AG09319 (cell line): ENCODE measurements at places on chromosomes 7 and 10.

DNA sequence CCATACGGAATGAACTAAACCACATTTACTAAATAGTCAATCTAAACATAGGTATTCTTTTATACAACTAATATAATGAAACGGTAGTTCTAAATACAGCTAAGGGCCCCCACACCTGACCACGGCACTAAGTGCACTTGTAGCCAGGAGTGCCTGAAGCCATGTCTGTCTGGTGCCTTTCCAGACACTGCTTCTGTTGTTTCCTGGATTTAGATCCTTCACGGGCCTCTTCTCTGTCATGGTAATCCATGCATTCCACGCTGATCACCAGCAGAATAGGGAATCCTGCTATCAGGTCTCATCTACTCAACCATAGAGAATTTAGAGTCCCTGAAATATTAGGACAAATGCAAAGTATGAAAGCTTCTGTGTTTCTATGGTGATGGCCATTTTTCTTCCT lies 37.8 kb downstream of the OSBPL3 start:
- no peak for DNase-seq

DNA sequence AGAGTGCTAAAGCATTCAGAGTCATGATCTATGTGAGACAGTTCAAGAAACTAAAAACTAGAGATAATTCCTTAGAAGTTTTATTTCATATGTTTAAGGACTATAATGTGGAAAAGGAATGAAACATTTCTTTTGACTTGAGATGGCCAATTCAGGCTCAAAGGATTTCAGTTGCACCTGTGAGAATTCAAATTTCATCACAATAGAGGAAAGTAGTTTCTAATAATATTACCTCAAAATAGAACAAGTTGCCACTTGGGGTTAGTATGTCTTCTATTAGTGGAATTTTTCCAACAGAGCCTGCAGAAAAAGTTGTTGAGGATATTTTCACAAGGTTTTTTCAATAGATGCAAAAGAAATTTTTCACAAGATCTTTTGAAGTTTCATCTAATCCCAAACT lies 37.4 kb downstream of the TMEM26 start:
- DNase-seq, result no peak

- no peak for DNase-seq
Observed at GRCh38 chr7:100475549-100475948, 3.5 kb downstream of the TSC22D4 start.

GRCh38 chr7:90816511-90817142 lies 220.5 kb downstream of the CDK14 start:
- DNase-seq, result peak; percentile 36

DNA sequence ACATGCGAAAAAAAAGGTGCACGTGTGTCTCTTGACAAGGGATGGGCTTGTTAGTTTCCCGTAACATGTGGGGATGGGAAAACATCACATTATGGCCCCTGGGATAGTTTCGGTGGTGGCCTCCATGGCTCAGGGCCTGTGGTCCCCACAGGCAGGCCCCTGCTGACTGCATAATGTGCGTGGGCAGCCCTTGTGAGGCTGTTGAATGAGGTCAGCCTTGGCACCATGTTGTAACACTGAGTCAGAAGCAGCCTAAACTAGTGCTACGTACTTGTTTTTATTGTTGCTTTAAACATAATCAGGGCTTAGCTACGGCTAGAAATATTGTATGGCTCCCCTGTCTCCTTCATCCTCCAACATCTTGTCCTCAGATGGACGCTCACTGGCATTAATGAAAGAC lies 80.6 kb downstream of the BEND7 start:
- no peak for DNase-seq

DNA sequence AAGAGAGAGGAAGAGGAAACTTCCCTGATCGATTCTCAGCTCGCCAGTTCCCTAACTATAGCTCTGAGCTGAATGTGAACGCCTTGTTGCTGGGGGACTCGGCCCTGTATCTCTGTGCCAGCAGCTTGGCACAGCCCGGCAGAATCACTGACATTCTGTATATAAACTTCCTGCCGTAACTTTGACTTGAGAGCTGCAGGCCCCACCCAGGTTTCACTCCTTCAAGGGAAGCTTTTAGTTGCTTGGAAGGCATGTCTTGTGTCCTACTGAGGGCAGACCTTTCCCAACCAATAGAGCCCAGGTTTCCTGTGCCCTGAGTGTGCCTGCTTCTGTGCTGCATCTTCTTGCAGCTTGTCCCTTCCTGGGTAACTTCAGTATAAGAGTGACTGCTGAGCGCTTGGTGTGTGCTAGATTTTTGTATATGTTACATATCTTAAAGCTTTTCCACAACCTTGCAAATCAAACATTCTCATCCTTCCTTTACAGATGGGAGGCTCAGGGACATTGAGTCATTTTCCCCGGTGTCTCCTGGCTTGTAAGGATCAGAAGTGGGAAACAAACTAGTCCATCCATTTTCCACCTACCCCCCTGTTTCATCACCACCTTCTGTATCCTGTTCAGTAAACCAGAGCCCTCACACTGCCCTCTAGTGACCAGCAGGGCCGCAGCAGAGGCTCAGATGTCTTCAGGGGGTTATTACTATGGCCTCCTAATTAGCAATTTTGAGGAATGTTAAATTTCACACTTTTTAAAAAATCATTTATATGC lies 225.2 kb upstream of the PRSS58 start:
- no peak for DNase-seq

GRCh38 chr10:83978681-83979383 lies 160.5 kb upstream of the GHITM start:
- DNase-seq, result no peak

GRCh38 chr7:50449501-50449880 lies 659 bp downstream of the FIGNL1 start:
- no peak for DNase-seq

GRCh38 chr10:131173484-131174210 lies 137.9 kb downstream of the TCERG1L start:
- DNase-seq, result no peak

DNA sequence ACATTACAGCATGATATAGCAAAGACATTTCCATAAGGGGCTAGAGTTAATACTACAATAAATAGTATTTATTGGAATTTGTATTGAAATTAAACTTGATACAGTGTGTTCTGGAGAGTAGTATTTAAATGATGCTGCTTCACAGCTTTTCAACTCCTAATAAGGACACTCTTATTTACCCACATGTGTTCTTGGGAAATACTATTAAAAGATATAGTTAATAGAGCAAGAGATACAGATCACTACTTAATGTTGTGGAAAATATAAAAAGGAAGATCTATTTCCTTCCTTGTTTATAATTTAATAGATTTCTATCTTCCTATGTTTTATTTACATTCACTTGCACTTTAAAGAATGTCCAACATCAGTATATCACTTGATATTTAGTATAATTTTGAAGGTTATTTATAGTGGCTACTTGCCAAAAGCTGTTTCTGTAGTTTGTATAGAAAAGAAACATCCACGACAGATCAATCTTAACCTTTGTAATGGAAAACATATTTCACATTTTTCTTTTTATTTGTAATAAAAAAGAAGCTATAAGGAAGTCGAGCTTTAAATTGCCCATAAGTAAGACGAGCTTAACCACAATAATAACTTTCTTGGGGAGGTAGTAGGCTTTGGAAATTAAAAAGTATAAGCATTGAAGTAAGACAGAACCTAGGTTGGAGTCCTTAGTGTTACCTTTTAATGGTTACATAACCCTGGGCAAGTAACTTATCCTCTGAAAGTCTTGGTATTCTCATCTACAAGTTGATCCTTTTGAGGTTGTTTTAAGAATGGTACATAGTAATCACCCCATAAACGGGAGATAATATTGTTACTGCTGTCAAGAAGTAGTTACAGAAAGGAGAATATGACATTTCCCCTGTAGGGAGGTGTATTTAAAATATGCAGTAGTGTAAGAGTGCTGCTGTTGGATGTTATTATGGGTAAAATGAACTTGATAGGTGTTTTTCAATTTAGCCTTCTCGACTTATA lies 32.8 kb downstream of the CPED1 start:
- DNase-seq, result no peak

DNA sequence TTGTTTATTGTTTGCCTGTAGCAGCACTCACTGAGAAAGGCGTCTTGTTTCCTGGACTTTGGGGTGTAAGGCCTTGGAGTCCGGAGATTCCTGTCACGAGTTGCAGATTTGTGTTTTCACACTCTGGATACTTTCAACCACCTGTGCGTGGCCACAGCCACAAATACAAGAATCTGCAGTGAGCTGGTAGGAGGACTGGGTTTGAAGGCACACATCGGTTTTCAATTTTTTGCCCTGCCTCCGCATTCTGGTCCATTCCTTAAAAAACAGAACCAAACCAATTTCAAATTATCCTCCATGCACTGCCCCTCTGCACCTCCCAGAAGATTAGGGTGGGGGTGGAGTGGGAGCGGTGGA lies 619 bp downstream of the EXOC4 start:
- no peak for DNase-seq

DNA sequence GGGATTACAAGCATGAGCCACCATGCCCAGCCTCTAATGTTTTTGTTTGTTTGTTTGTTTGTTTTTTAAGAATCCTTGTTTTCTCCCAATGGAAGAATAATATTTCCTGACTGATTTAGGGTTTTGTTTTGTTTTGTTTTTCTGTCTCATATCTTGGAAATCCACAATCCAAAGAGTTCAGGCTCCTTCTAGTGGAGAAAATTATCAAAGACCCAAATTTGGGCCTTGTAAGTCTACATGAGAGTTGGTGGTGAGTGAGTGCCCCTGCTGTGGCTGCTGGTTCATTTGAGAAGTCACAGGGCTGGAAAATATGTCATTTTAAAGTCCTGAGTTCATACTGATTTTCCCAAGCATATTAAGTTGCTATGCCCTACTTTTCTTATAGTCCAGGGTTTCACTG lies 33.5 kb upstream of the KLHL7 start:
- DNase-seq, result no peak

- DNase-seq, result no peak
Observed at GRCh38 chr7:152597507-152597906, 78.4 kb downstream of the XRCC2 start.

GRCh38 chr7:151560243-151560642 lies 40.5 kb upstream of the RHEB start:
- no peak for DNase-seq

DNA sequence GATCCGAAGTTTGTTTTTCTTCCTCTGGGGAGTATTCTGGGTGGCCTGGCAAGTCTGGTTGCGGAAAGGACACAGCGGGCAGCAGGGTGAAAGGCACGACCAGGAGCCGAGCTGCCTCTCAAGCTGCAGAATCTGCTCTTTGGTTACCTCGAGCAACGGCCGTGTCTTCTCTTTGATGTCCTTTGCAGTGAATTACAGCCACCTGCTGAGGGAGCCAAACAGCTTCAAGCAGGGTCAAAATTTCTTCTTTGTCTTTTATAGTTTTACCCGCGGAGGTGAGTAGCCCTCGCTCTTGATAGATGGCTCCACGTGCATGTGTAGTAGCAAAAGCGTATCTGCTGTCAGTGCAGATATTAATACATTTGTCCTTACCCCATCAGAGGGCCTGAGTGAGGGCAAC lies 177.3 kb upstream of the MBL2 start:
- no peak for DNase-seq

- no peak for DNase-seq
Observed at GRCh38 chr10:47282657-47283018, 17.4 kb upstream of the GDF10 start.

DNA sequence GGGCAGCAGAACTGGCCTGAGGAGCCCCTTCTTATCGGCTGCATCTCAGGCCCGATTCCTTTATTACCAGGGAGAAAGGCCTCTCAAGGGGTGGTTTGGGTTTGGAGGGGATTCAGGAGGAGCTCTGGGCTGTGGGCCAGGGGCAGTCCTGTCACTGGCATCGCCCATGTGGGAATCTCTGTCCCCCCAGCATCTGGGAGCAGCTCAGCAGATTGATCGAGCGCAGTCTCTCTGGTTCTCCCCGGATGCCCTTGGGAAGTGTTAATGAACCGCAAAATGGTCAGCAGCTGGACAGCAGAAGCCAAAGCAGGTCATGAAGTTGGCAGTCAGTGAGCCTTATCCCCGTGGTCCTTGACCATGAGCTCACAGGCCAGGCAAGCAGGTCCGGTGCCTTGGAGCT lies 104.4 kb upstream of the ANLN start:
- DNase-seq, result no peak

DNA sequence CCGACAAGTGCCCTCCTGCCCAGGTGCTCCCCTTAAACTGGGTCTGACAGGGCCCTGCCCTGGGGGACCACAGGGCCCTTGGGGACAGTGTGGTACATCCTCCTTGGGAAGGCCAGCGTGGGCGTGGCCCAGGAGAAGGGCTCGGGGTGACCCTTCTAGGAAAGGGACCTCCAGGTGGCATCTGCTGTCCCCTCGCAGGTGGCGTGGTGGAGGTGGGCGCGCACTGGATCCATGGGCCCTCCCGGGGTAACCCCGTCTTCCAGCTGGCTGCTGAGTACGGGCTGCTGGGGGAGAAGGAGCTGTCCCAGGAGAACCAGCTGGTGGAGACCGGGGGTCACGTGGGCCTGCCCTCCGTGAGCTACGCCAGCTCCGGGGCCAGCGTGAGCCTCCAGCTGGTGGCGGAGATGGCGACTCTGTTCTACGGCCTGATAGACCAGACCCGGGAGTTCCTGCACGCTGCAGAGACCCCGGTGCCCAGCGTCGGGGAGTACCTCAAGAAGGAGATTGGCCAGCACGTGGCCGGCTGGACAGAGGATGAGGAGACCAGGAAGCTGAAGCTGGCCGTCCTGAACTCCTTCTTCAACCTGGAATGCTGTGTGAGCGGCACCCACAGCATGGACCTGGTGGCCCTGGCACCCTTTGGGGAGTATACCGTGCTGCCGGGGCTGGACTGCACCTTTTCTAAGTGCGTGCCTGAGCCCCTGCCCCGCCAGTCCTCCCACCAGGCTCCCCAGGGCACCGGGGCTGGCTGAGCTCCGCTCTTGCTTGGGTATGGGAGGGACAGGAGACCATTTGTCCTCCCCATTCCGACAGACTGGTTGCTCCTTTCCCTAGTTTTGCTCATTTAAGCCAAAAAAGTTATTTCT lies 972 bp downstream of the PAOX start:
- DNase-seq, result no peak

GRCh38 chr7:47685712-47686376 lies 103.9 kb upstream of the TNS3 start:
- DNase-seq, result no peak

- DNase-seq, result no peak
Observed at GRCh38 chr7:44395067-44395466, 69.7 kb upstream of the CAMK2B start.

- no peak for DNase-seq
Observed at GRCh38 chr10:117817116-117817515, 229.6 kb downstream of the RAB11FIP2 start.

GRCh38 chr7:26005683-26006410 lies 146.2 kb upstream of the NFE2L3 start:
- DNase-seq, result no peak

- DNase-seq, result no peak
Observed at GRCh38 chr10:117652228-117653169, 110.0 kb downstream of the EMX2 start.

DNA sequence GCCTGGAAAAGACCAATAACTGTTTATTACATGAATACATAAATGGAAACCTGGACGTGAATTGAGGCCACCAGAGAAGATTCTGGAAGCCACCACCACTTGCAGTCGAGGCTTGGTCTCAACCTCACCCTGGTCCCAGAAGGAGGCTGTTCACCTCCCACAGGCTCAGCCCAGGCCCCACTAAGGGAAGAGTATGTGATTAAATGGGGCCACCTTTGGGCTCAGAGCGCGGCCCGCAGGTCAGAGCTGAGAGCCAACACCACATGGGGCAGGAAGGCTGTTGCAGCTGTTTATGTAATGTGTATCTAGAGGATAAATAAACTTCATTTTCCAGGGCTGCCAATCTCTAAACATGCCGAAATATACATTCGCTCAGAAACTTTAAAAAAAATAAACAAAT lies 17.6 kb upstream of the FGFR2 start:
- DNase-seq, result no peak
